Mesenchymal stem cell (in vitro differentiated cells and primary cell): ENCODE measurements at places on chromosomes 16 and 17.

DNA sequence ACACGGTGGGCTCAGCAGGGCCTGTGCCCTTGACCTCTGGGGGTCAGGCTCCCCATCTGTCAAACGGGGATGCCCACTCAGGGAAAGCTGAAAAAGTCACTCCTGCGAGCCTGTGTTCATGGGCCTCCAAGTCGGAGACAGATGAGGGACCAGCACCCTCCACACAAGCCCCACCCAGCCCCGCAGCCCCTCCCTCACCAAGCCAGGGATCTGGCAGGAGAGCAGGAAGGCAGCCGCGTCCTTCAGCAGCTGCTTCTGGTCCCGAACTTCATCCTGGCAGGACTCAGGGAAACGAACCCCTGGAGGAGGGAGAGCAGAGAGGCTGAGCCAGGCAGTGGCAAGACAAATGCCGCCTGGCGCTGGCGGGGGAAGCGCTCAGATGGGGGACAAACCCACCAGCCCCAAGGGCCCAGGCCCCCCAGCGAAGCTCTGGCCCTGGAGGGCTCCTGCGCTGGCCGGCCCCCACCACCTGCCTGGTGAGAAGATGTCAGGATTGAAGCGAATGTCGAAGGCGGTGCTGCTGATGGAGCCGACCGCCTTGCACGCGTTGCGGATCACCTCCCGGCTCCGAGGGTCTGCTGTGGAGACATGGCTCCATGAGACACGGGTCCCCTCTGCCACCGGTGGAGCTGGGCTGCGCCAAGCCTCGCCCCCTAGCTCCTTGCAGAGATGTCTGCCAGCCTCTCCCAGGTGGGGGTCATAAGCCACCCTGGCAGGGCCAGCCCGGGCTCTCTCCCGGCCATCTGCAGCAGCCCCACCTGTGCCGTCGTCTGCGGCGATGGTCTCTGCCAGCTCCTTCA lies 15.4 kb downstream of the CLUH start:
- H3K27me3 ChIP-seq, result no peaks in the 10 kb centered on the region
- DNase-seq, result no peak
- peaks cover 5% of the 10 kb centered on the region for H3K4me1 ChIP-seq

GRCh38 chr17:17275971-17276370 lies 5.1 kb downstream of the COPS3 start:
- H3K4me1 ChIP-seq, result peaks cover 4% of the 10 kb centered on the region
- H3K36me3 ChIP-seq, result peaks cover 37% of the 10 kb centered on the region
- H3K27ac ChIP-seq, result no peak overlapping the region
- H3K27me3 ChIP-seq, result no peaks in the 10 kb centered on the region
- no peak for DNase-seq
- no peak overlapping the region for H3K4me3 ChIP-seq

DNA sequence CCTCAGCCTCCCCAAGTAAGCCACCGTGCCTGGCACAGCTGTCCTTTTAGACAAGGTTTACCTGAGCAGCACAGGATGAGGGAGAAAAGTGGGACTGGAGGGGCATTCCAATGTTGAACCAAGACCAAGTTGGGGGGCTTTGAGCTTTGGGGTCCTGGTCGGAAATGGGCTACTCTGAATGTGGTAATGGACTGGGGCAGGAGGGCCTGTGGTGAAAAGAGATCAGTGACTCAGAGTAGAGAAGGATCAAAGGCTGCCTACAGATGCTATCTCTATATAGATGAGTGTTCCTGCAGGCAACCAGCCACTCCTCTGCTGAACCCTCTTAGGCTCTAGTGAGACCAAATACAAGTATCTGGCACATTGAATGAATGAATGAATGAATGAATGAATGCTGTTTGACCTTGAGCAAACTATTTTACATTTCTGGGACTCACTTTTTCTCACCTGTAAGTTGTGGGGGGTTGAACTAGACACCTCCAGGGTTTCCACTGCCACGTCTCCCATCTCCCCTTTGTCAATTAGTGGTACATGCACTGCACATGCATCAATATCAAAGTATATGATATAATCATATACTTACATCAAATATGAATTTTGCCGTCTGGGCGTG lies 26.3 kb upstream of the ETV4 start:
- no peak overlapping the region for H3K4me3 ChIP-seq
- H3K4me1 ChIP-seq, result no peaks in the 10 kb centered on the region
- DNase-seq, result no peak
- H3K27me3 ChIP-seq, result peaks cover 36% of the 10 kb centered on the region
- H3K27ac ChIP-seq, result no peak overlapping the region

GRCh38 chr16:70434484-70435260 lies 4.2 kb downstream of the ST3GAL2 start:
- H3K36me3 ChIP-seq, result peaks cover 7% of the 10 kb centered on the region
- peaks cover 49% of the 10 kb centered on the region for H3K4me1 ChIP-seq
- H3K27ac ChIP-seq, result no peak overlapping the region
- DNase-seq, result no peak
- H3K27me3 ChIP-seq, result no peaks in the 10 kb centered on the region

- H3K36me3 ChIP-seq, result no peaks in the 10 kb centered on the region
- H3K27me3 ChIP-seq, result peaks cover 64% of the 10 kb centered on the region
- no peak overlapping the region for H3K27ac ChIP-seq
- peaks cover 6% of the 10 kb centered on the region for H3K4me1 ChIP-seq
- peak; percentile 34 for DNase-seq
- no peak overlapping the region for H3K4me3 ChIP-seq
These were observed 76.7 kb upstream of the CBX4 start for GRCh38 chr17:79915850-79916430.

DNA sequence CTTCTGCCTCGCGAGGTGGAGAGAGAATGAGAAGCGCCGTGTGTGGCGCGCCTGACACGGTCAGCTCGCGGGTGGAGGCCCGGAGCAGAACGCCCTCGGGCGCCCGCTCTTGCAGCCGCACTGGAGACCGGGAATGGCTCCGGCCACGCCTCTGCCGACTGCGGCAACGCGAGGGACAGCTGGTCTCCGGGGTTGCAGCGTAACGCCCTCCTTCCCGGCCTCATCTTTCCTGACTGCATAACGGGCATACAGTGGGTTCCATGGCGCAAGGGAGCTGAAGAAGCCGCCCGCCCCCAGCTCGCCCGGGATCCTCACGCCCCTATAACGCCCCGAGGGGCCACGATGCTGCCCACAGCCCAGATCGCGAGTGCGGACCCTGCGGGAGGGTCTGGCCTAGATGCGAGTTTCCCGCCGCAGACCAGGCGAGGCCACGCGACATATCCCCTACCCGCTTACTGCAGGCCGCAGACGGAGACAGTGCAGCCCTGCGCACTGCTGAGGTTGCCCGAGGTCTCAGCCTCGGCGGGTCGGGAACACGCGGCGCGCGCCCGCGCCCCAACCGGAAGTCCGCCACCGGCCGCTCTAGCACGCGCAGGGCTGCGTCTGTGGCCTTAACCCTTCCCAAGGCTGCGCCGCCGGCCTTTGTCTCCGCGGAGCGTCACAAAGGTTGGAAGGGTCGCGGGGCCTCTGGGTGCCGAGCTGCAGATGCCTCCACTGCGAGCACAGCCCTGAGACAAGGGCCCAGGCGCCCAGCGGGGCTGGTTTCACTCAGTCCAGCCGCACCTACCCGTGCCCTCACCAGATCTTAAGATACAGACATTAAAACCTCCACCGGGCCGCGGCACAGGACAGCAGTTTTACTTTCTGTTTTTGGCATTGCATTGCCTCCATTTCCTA lies 18.8 kb downstream of the BCL7C start:
- no peaks in the 10 kb centered on the region for H3K27me3 ChIP-seq
- H3K4me1 ChIP-seq, result peaks cover 15% of the 10 kb centered on the region
- peak overlapping the region; percentile 90 for H3K27ac ChIP-seq
- peak; percentile 92 for DNase-seq

GRCh38 chr17:7328840-7329373 lies at the start of gene NEURL4:
TSS of gene NEURL4 (minus strand) at chr17:7329335. CDS start at chr17:7329312, 23 bp downstream.
- peaks cover 32% of the 10 kb centered on the region for H3K36me3 ChIP-seq
- H3K4me1 ChIP-seq, result peaks cover 19% of the 10 kb centered on the region
- H3K27ac ChIP-seq, result peak within 1 kb of the TSS; percentile 88
- peak; percentile 59 for DNase-seq

DNA sequence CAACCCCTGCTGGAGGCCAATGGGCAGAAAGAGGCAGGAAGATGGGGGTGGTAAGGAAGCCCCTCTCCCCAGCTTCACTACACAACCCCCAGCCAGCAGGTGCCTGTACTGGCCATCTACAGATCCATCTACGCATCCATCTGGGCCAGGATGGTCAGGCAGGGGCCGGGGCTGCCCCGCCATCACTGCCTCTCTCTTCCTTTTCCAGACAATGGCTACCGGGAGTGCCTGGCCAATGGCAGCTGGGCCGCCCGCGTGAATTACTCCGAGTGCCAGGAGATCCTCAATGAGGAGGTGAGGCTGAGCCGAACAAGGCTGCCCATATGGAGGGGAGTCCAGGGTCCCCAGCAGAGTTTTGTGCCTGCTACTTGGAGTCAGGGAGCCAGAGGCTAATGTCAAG lies 23.5 kb upstream of the SPPL2C start:
- no peaks in the 10 kb centered on the region for H3K4me1 ChIP-seq
- DNase-seq, result no peak
- H3K27me3 ChIP-seq, result peaks cover 44% of the 10 kb centered on the region
- H3K27ac ChIP-seq, result no peak overlapping the region

DNA sequence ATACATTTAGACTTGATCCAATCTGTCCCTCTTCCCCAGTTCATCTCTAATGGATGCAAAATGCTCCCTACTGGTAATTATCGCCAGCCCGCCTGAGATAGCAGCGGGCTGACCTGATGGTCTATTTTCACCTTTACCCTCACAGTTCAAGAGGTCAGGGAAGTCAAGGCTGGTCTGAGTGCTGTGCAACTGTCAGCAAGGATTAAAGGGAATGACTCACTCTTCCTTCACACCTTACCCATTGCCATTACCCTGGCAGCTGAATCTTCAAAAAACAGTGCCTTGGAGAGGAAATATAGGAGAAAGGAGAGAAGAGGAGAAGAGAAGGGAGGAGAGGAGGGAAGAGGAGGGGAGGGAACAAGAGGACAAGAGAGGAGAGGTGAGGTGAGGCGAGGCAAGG lies 36.3 kb downstream of the GRB7 start:
- no peaks in the 10 kb centered on the region for H3K4me1 ChIP-seq
- H3K27me3 ChIP-seq, result peaks cover 85% of the 10 kb centered on the region
- no peak overlapping the region for H3K27ac ChIP-seq
- DNase-seq, result no peak
- H3K4me3 ChIP-seq, result no peak overlapping the region

DNA sequence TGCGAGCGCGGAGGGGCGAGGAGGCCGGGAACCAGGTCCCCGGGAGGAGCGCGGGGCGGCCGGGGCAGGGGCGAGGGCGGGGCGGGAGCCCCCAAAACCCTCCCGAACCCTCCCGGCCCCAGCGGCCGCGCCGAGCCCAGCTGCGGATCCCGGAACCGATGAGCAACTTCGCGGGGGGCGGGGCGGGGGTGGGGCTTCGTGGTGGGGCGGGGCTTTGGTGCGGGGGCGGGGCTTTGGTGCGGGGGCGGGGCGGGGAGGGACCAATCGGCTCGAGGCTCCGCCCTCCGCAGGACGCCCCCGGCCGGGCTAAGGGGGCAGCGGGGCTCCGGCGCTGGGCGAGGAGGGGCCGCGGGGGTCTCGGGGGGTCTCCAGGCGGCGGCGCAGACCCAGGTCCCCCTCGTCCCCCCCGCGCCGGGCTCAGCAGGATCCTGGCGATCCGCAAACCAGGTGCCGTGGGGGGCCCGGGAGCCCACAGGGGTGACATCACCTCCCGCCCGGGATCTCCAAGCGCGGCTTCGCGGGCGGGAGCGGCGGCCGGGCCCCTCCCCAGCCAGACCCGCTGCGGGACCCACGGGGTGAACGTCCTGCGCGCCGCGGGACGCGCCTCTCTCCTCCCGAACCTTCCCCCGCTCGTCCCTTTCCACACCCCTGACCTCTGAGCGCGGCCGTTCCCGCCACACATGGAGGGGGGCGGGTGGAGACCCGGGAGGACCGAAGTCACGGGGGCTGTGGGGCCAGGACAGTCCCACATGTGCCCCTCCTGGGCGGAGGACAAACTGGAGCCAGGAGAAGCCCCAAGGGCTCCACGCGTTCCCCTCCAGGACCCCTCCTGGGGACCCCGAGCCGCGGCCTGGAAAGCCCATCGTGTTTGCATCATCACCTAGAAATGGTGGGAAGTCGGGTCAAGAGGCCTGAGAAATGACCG lies at the start of gene ABR:
Gene ABR, minus strand, starts transcription at position 164 of the 925 bp plus-strand sequence. CDS start 254 bp downstream, outside the sequence.
- DNase-seq, result peak; percentile 38
- peak within 1 kb of the TSS; percentile 79 for H3K4me3 ChIP-seq
- H3K27ac ChIP-seq, result no peak within 1 kb of the TSS
- peaks cover 51% of the 10 kb centered on the region for H3K4me1 ChIP-seq
- no peaks in the 10 kb centered on the region for H3K27me3 ChIP-seq

DNA sequence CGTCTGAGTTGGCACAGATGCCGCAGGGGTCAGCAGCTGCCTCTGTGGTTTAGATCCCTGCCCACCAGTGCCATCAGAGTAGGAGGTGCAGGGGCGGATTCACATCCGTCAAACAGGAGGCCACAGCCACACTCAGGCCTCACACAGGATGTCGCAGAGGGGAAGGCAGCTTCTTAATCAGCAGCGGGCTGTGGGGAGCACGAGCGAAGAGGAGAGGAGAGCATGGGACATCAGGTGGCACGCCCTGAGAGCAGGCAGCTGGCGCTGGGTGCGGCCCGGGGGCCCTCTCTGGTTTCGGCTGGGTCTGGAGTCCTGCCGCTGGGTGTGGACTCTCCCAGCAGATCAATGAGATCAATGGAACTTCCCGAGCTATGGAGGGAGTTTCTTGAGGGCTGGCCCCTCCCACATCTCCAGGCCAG lies 9.6 kb downstream of the LLGL2 start:
- H3K36me3 ChIP-seq, result no peaks in the 10 kb centered on the region
- peaks cover 10% of the 10 kb centered on the region for H3K4me1 ChIP-seq
- peaks cover 6% of the 10 kb centered on the region for H3K27me3 ChIP-seq
- H3K27ac ChIP-seq, result no peak overlapping the region
- no peak for DNase-seq
- H3K4me3 ChIP-seq, result no peak overlapping the region

DNA sequence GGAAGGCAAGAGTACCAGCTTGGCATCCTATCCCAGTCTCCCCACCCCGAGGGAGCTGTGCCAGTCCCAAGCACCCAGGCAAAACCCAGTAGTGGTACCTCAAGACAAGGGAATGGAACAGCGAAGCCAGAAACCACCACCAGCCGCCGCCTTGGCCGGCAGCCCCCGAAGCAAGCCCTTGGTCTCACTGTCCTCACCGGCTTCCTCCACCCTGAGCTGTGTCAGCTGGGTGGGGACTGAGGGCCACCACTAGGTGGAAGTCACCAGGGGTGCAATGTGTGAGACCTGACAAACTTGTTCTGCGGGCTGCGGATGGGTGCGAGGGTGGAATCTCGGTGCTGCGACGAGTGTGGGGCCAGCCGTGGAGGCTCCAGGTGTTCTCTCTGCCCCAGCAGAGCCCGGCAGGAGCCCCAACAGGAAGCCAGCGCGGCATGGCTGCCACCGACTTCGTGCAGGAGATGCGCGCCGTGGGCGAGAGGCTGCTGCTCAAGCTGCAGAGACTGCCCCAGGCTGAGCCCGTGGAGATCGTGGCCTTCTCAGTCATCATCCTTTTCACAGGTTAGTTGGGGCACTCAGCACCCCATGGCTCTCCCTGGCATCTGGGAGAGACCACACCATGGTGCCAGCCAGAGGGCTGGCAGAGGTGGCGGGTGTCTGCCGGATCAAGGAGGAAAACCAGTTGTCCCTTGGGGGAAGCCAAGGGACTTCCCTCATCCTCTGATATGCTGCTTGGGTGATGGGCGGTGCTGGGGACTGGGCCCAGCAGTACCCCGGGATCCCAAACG lies 6.7 kb downstream of the SMIM5 start:
- no peak overlapping the region for H3K27ac ChIP-seq
- no peak for DNase-seq
- H3K36me3 ChIP-seq, result peaks cover 57% of the 10 kb centered on the region
- H3K27me3 ChIP-seq, result no peaks in the 10 kb centered on the region
- H3K4me3 ChIP-seq, result no peak overlapping the region
